ENCODE measurements at places on chromosomes 3 and 15.

GRCh38 chr15:99645951-99646350, 80.2 kb downstream of the MEF2A start:
- DNase-seq = no peak

GRCh38 chr3:117510396-117510795, 800.8 kb downstream of the TUSC7 start:
- no peak for DNase-seq

DNA sequence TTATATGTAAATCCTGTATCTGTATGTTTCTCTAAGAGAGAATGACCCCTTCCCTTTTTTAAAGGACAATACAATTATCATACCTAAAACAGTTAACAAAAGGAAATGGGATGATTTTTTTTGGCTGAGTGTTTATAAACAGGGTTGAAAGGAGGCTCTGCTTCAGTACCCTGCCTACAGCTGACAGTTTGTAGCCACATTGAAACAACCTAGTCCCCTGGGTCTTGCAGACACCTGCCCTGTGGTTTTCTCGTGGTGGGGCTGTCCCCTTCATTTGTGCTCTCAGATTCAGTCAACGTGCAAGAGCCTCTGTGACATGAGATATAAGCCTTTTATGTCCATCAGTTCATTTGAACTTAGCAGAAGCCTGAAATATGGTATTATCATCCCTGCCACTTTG, 2.3 kb upstream of the HMCES start:
- DNase-seq = peak; percentile 36

DNA sequence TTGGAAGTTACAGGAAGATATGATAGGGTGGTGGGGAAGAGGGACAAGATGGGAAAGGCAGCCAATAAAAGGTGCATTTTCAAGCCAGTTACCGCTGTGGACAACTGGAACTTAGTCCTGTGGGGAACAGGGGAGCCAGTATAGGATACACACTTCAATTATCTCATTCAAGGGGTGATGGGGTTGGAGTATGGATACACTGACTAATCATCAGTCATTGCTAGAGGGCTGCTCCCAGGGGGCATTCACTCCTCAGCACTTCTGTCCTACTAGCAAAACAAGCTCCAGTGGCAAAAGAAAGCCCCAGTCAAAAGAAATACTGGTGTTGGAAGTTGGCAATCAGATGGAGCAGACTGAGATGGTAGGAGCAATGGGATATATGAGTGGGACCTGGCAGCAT, 183.4 kb upstream of the GADL1 start:
- no peak for DNase-seq

DNA sequence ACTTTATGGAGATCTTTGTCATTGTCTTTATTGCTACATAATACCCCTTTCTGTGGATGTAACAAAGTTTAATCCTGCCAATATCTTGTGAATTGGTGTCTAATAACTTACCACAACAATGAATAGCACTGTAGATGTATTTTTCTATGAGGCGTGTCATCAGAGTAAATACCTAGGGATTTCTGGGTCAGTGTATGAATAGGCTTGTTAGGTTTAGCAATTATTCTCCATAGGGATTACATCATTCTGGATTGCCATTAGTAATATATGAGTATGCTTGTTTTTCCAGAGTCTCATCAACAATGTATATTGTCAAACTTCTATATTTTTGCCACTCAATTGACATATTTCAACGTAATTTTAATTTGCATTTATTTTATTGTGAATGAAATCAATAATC, 67.9 kb downstream of the UNC13C start:
- DNase-seq = no peak

- no peak for DNase-seq
Measured at GRCh38 chr3:142850395-142851023, 38.4 kb downstream of the PCOLCE2 start.

- no peak for DNase-seq
Measured at GRCh38 chr3:61882253-61882652, 320.9 kb downstream of the PTPRG start.
